Activated CD4-positive, CD25-positive, alpha-beta regulatory T cell treated with anti-CD3 and anti-CD28 coated beads, Interleukin-2, amount 50 U/mL, for 16 hours (primary cell): ENCODE measurements at places on chromosomes 4 and X.

DNA sequence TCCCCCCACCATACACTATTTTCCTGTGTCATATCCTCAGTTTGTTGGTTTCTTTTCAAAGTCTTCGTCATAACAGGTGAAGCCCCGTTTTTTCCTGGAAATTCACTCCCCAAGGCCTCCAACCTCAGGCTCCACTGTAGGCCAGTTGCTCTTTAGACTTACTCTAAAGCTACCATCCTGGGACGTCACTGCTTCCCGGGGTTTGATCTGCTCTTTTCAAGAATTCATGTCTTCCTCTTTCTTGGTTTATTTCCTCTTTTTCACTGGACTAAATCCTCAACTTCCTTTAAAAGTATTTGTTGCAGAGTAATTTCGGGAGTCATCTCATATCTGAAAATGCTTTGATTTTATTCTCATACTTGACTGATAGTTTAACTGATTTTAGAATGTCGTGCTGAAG is 6.5 kb upstream of the SERTM2 start:
- no peak for DNase-seq

GRCh38 chrX:24426921-24427746 is 38.0 kb upstream of the PDK3 start:
- no peak for DNase-seq

GRCh38 chr4:61805979-61806378 is 605.9 kb downstream of the ADGRL3 start:
- DNase-seq: no peak

GRCh38 chr4:30330894-30331652 is 389.1 kb upstream of the PCDH7 start:
- DNase-seq: no peak

- no peak for DNase-seq
Measured at GRCh38 chr4:52869656-52870055, 7.5 kb downstream of the RASL11B start.

DNA sequence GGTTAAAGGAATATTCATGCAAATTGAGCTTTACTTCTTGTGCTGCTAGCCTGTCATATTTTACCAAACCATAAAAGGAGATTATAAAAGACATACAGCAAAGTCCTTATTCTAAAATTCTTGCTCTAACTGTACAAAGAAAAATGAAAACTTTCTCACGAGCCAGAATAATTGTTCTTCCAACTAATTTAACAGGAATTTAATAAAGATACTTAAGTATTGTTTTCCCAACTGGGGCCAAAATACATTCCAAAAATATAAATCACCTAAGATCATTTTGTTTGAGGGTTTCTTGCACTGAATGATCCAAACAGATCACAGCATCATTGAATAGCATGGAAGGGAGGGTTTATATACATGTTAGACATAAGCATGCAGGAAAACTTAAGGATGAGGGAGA is 127.1 kb upstream of the PCDH18 start:
- no peak for DNase-seq

- no peak for DNase-seq
Measured at GRCh38 chr4:72376901-72377300, 192.1 kb downstream of the ADAMTS3 start.

- DNase-seq: no peak
Measured at GRCh38 chr4:6122496-6122895, 77.9 kb downstream of the JAKMIP1 start.

- no peak for DNase-seq
Measured at GRCh38 chr4:118739022-118739713, 54.0 kb downstream of the METTL14 start.
